CD4-positive, alpha-beta T cell treated with Interleukin-2 at 100 ng/mL for 4 hours (primary cell): ENCODE measurements at places on chromosomes 5 and 9.

- no peak for DNase-seq
Measured at GRCh38 chr5:67515762-67516161, 319.2 kb upstream of the CD180 start.

DNA sequence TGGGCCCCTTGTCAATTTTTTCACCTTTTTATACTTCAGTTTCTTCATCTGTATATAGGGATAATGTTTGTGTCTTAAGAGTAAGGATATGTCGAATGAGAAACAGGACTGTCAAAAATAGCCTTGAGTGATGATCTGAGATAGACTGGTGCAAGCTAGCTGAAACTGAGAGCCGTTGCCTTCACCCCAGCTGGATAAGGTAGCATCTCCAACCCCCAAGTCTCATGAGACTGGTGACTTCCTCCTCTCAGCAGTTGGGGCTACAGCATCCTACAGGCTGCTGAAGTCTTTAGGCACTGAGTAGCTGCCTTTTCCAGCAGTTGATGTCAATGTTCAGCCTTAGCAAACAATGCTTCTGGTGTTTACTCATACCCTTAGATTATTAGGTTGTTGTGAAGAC is 330.2 kb downstream of the OSTF1 start:
- no peak for DNase-seq

GRCh38 chr5:157444224-157444623 is 15.8 kb upstream of the NIPAL4 start:
- DNase-seq, result no peak

DNA sequence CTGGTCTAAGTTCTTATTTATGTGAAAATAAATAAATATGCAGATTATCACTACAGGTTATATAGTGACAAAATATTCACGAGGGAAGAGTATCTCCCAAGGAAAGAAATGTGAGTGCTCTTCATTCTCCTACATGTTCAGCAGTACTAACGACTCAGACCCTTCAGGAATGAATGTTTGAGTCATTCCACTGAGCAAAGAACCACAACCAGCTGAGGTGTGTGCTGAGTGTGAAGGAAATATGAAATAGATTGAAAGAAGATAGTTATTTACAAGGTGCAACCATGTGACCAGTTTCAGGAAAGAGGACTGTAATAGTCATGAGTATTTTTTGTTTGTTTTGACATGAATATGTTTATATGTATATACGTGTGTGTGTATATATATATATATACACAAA is 228.7 kb downstream of the TUSC1 start:
- DNase-seq, result no peak
